COR-L47 (cell line): ENCODE measurements at places on chromosomes 3 and 15.

DNA sequence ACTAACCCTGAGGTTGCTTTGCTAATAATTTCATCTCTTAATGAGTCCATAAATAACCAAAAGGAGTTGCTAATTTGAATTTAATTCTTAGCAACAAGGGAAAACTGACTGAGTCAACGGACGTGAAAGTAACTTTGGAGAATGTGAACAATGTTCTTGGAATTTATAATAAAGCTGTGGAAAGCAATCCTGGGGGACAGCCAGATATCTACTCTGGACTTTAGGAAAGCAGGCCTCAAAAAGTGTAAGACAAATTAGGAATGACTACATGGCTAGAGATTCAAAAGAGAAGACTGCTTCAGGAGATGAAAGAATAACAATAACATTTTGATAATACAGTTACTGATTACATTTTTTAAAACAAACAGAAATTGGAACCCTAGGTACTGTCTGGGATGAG is 318.4 kb upstream of the COL8A1 start:
- no peak for DNase-seq

DNA sequence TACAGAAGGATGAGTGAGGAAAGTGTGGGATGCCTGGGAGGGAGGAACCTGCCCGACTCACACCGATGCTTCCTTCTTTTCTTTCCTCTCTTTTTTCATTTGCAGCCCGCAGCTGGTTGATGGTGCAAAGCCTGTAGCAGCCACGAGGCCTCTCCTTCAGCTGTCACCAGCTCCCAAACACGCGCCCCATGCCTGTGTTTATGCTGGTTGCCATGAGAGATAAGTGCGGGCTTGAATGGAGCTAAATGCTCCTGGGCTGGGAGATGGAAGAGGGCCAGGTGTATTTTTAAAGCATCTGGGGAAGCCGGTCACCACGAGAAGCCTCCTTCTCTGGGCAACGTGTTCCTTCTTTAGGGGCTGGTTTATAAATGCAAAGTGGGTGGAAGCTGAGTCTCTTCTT is 9.3 kb downstream of the COLQ start:
- peak; percentile 82 for DNase-seq

- DNase-seq = no peak
Observed at GRCh38 chr3:125496701-125497100, 23.3 kb downstream of the SNX4 start.

DNA sequence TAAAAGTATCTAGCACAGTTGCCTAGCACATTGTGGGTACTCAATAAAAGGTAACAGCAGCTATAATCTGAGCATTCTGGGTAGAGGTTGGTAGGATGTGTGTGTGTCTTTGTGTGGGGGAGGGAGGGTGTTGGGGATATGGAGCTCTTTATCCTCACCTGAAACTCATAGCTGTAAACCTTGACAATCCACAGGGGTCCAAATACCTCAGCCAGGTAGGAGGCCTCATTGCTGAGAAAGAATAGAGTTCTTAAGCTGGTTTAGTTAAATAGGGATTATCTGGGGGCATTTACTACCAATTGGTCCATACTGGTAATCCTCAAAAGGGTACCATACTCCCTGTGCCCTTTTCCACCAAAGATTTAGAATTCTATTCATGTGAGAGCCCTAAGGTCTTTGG is 3.9 kb downstream of the SERF2 start:
- DNase-seq = no peak

DNA sequence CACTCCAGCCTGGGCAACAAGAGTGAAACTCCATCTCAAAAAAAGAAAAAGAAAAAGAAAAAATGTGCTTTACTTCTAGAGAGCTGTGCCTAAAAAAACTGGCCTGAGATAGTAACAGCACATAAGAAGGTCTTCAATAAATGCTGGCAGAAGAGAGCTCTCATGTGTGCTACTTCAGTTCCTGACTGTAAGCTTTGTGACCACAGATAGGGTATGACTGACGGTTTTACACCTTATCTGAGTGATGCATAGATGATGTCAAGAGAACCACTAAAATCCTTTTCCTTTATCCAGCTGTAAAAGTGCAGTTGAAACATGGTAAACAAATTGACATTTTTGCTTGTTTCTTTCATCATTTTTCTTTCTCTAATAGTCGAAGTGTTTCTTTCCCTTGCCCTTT is 127.9 kb downstream of the C3orf70 start:
- DNase-seq = no peak

DNA sequence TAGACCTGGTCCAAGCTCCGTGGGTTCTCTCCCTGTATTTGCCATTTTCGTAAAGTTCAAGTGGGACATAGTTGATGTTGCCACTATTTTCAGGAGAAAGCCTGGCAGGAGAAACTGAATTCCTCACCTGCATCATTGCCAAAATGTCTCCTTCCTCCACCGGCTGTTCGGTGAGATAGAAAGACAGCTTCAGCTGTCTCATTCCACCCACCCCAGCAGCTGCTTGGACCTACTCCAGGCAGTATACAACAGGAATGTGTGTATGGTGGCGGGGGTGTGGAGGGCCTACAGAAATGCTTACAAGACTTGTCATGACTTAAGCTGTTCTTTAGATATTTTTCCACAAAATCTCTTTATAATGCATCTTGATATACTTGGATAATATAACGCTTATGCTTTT is 132.7 kb upstream of the RAP2B start:
- DNase-seq = no peak

DNA sequence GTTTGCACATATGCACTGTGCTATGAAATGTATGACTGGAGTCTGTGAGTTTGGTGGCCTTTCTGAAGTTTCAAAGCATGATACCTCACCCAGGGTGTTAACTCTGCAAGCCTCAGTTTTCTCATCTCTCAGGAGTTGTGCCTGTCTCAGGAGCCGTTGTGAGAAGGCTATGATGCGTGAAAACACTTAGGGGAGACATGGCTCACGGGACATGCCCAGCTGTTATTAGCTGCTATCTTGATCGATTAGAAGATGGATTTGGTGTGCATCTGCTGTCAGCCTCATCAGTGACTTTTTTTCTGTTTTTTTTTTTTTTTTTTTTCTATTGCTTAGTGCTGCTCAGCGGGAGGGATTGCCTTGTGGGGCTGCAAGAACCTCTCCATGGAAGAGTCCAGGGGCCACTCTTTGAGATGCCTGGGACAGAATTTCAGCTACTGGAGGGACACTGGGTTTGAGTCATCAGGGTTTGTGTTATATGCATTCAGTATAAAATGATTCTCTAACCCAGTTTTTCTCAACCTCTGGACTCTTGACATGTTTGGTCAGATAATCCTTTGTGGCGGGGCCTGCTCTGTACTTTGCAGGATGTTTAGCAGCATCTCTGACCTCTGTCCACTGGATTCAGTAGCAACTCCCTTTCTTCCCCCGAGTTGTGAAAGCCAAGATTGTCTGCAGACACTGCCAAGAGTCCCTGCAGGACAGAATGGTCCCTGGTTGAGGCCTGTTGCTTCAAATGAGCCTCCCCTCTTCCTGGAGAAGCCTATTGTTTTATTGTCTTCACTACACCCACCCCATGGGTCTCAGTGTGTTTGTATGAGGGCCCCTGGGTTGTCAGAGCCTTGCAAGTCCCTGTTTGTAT is 181.4 kb downstream of the CACNA2D3 start:
- DNase-seq = no peak

DNA sequence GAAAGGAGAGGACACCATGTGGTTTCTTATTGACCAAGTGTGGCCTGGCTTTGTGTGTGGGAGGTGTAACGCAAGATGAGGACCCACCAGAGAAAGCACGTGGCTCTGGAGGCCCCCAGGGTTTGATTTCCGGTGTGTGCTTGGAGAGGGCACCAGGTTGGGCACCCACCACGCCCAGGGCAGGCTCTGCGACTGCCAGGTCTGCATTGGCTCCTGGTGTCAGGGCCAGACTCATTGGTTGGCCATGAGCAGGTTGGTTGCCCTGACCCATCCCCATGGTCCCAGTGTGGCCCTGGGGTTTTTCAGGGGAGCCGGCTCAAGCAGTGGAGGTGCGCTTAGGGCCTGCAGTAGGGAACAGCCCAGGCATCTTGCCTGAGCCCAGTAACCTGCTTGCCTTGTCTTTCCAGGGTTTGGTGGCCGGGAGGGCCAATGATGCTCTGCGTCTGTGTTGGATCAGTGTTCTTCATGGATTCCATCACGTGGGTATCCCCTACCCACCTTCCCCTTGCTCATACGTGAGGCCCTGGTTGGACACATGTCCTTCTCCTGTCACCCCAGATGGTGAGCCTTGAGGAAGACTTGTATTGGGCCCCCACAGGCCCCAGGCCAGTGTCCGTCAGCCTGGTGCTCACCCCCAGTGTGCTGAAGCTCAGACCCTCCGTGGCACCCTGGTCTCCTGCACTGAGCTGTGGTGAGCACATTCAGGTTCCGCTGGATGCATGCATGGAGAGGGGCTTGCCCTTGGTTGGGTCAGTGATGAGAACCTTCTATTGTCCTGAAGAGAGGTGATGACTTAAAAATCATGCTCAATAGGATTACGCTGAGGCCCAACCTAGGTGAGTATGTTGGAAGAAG is 193.9 kb downstream of the UBE3A start:
- DNase-seq = no peak

DNA sequence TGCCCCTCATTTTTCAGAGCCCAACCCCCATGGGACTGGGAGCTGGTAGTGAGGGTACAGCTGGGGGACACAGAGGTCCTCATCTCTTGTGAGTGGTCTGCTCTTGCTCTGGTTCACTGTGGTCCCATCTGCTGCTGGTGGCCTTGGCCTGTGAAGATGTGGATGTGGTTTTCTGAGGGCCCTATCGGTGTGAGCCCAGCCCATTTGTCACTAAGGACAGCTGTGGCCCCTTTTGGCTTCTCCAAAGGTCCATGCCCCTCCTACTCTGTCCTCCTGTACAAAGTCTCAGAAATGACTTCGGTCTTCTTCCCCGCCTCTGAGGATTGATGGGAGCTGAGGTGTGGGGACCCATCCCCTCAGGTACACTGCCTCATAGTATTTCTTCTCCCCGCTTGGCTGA is 21.0 kb downstream of the LIPC start:
- no peak for DNase-seq

- DNase-seq = no peak
Observed at GRCh38 chr3:61520966-61521628, 40.3 kb upstream of the PTPRG start.

- DNase-seq = no peak
Observed at GRCh38 chr15:71334873-71335272, 219.6 kb downstream of the THSD4 start.

DNA sequence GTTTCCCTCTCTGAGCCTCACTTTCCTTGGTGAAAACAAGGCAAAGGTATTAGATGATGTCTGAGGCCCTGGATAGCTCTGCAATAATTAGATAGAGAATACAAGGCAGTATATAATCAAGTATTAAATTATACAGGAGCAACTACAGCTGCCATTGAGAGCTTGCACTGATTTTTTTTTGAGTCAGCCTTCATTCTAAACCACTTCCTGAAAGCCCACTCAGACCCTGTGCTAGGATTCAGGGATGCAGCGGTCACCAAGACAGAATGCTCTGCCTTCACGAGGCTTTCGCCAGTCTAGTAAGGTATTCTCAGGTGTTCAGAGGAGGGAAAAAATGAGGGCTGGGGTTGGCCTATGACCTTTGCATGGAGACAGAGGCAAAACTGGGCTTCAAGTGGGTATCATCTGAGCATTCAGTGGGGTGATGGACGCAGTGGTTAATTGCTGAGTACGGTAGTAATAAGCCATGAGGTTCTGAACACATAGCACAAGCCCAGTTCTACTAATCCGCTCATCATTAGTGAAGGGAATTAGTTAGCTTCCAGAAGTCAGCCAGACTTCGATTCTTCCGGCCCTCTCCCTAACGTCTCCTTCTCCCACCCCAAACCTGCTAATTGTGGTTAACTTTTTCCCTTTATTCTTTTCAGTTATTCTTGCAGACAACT is 3.6 kb downstream of the VGLL4 start:
- no peak for DNase-seq

GRCh38 chr15:74208901-74209559 is 6.4 kb upstream of the STRA6 start:
- DNase-seq = no peak

- no peak for DNase-seq
Observed at GRCh38 chr3:40705663-40706062, 180.9 kb downstream of the ZNF621 start.

DNA sequence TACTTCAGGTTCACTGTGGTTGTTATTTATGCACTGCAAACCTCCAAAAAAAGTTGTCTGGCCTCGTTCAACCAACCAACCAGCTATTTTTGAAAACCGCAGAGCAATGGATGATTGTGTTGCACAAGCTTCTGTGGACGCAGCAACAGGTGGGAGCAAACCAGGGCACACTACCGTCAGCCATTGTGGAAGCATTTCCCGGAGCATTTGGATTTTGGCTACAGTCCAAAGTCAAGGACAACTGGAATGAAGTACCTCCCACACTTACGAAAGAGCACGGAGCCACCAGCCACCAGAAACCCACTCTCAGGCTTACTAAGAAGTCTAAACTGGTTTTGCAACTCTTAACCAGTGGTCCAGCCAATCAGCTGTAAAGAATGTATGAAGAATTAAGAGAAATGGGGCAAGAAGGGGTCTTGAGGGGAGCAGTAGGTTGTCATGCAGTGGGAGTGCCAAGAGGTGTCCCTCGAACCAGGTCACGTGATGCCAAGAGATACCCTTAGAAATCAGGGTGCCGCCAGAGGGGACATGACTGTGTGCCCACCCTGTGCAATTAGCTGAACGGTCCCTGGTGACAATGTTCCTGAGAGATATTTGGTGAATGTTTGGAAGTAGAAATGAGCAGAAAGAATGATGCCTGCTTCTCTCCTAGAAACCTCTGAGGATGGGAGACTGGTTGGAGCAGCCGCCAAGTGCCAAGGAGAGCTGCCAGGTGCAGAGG is 68.9 kb upstream of the PCSK6 start:
- no peak for DNase-seq

- no peak for DNase-seq
Observed at GRCh38 chr3:721086-721485, 371.7 kb upstream of the CNTN6 start.

DNA sequence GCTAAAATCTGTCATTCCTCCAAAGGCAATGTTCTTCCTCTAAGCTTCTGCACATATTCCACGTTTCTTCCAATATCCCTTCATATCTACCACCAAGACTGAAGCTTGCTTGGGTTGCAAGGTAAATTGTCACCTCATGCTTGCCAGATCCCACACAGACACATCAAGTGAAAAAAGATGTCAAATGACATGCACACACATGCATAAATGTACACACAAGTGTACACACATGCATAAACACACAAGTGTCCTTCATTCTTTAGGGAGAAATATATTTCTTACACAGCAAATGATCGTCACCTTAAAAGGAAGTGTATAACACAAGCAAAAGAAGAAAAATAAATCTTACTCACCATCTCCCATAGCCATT is 59.4 kb downstream of the CLASP2 start:
- no peak for DNase-seq
